Activated T-helper 1 cell treated with anti-CD3 and anti-CD28 coated beads, Interleukin-2, amount 50 U/mL, for 16 hours (primary cell): ENCODE measurements at places on chromosomes 3 and 15.

GRCh38 chr15:95912280-95912625 is 418.2 kb upstream of the NR2F2 start:
- DNase-seq = no peak

DNA sequence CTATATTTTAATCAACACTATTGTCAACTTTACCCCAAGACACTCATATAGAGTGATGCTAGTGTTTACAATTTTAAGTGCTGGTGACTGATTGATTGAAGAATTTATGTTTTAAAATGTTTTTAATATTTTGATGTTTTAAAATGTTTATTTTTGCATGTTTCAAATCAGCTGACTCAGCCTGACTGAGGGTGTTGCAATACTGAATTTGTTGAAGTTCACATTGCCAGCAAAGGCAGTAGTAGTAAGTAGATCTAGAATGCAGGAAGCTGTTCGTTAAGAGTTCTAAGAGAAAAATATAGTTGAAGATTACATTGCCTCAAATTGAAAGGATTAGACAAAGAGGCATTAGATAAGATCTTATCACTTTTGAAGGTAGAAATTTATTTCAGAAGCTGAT is 977.6 kb downstream of the IGSF11 start:
- no peak for DNase-seq

- DNase-seq = no peak
Observed at GRCh38 chr3:112579232-112579631, 17.4 kb downstream of the SLC35A5 start.

- no peak for DNase-seq
Observed at GRCh38 chr3:13318626-13319470, 101.3 kb downstream of the NUP210 start.

GRCh38 chr3:173404156-173404555 is 6.6 kb downstream of the NLGN1 start:
- no peak for DNase-seq

- no peak for DNase-seq
Observed at GRCh38 chr15:73926219-73927002, at the start of gene LOXL1. Gene LOXL1 (plus strand): TSS chr15:73926462. CDS start chr15:73926784, 322 bp downstream.

DNA sequence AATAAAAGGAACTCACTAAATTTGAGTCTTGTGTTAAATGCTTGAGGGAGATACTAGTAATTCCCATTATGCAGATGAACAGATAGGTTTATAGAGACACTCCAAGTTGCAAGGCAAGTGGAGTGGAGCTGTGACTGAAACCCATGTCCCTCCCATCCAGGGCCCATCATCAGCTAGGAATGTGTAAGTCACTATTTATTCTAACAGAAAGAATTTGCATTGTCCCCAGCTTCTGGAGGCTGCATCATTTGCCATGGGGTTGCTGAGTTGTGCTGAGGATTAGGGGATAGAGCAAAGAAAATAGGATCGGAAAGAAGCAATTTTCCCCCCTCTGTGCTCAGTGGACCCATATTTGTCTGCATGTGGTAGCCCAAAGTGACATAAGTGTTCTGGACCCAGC is 197.4 kb upstream of the RGMA start:
- no peak for DNase-seq
